ENCODE measurements at places on chromosomes 5 and 9. TPM values are rescaled to one million over a fixed set of nuclear protein-coding genes. Genes with fewer than 3 reads are reported as not detected.

The PCDHAC1 gene
- total RNA-seq: 0.26 TPM

The COL15A1 gene
- 11.3 TPM for total RNA-seq

The MCTP1 gene
- total RNA-seq: 4.1 TPM

The IL4 gene
- total RNA-seq: not detected

The RFESD gene
- 1.3 TPM for total RNA-seq

The OR1J2 gene
- total RNA-seq: not detected

The IFNB1 gene
- total RNA-seq: not detected
